ENCODE measurements at places on chromosomes 16 and 17.

DNA sequence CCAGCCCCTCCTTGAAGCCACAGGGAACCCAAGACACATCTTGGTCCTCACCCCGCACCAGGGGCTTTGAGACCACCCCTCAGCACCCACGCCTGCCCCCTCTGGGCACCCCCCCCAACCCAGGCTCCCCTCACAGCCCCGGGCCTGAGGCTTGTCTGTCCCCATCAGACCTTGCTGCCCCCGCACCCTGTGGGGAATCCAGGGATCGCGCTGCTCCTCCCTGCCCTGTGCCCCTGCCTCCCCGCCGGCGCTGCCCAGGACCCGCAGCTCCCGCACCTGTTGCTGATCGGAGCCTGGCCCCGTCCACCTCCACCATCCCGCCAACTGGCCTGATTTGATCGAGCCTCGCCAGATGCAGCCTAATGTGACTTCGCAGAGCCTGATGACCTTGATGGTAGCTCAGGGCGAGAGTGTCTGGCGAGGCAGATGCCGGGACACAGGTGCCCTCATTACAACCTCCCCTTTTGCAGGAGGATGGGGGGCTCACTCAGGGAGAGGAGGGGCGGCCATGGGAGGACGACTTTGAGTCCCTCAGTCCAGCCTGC lies 29.0 kb downstream of the SLC25A10 start:
- no peak for DNase-seq

DNA sequence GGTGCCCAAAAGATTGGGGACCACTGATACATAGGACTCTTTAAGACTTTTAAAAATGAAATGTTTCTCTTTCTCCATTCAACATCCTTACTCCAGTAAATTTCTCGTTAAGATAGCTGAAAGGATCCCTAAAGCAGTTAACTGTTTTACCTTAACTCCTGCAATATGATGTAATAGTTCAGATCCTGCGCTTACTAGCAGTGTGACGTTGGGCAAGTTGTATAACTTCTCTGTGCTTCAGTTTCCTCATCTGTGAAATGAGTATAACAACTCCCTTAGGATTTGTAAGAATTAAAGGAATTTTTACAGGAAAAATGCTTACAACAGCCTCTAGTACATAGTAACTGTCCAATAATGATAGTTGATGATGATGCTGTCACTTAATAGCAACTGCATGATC lies 158.9 kb downstream of the TANC2 start:
- no peak for DNase-seq

- DNase-seq, result no peak
These were observed 212.6 kb downstream of the RBFOX1 start for GRCh38 chr16:7545251-7545650.

DNA sequence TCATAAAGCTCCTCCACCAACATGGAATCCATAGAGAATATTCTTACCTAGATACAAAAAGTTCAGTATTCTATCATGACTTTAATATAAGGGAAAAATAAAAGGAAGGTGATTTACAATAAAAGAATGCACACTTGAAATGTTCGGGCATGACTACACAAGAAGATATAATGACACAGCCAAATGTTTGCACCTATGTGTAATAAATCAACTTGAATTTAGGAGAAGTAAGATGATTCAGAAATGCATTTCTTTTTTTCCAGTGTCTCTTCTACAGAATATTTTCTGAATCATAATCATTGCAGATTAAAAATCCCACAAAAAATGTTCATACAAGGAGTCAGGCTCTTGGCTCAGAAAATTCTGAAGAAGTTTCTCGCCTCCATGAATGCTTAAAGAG lies 404.0 kb upstream of the HSBP1 start:
- no peak for DNase-seq

DNA sequence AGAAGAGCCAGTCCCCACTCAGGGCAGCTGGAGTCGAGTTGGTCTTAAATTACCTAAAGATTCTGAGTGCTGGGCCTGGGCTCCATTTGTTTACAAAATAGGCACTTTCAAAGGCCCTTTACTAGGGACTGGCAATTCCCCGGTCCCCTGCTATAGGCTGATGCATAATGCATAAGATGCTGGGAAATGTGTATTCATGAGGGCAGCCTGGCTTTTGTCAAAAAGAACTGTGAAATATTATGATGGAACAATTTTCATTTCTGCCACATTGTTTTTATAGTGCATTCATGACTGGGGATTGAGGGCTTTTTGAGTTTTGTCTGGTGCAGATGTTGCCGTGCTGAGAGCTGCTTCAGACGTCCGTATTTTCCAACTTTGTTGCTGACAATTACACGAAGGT lies 617.0 kb upstream of the CDH5 start:
- DNase-seq, result no peak

- DNase-seq, result no peak
These were observed 43.5 kb downstream of the TBX21 start for GRCh38 chr17:47776330-47777197.

DNA sequence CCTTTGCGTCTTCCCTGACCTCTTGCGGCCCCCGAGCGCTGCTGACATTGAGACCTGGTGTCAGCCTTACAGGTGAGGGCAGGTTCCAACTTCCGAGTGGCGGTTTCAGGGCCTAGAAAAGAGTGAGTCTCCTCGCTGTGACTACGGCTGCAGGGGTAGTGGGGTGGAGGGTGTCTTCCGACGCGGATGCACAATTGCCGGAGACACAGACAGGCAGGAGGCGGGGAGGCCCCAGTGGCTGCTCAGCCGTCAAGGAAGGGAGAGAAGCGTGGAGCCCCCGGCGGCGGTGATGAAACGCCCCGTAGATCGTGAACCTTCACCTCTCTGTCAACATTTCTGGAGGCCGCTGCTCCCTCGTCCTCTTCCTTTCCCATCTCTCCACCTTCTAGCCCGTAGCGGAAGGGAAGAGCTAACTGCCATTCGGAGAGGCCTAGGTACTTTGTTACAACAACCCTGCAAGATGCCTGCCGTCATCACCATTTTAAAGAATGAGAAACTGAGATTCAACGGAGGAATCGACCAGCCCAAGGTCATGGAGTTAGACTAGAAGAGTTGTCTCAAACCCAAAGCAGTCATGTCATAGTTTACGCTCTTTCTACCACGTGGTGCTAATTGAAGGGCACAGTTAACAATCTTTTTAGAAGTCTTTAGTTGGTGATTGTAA lies 485 bp downstream of the DNAJA3 start:
- DNase-seq, result no peak

DNA sequence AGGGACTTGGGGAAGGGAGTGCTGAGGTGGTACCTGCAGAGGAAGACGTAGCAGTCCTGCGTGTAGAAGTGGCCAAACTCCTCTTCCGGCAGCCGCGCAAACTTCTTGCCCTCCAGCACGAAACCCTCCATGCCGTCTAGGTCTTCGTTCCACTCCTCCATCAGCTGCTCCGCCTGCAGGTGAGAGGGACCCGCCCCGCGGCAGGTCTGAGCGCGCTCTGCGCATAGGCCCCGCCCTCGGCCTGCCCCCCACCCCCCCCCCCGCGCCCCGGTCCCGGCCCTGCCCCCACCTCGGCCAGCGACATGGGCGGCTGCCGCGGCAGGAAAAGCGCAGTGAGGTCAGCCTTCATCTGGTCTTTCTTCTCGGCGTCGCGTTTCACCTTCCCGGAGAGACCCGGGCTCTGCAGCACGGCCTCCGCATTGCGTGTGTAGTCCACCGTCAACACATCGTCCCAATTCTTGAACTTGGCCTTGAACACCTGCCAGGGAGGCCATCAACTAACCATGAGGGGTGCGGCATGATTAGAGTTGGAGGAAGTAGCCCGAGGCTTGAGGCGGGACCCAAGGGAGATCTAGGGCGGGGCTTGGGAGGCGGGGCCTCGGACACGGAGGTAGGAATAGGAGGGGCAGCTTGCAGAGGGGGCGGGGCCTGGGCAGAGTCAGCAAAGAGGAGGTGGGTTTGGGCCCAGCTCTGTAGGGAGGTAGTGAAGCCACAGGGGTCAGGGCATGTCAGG lies 11.5 kb downstream of the FLII start:
- DNase-seq, result no peak

GRCh38 chr17:39916918-39917317 lies 1.5 kb downstream of the GSDMB start:
- no peak for DNase-seq

- no peak for DNase-seq
These were observed 530 bp downstream of the GSG1L start for GRCh38 chr16:28062847-28063521.

DNA sequence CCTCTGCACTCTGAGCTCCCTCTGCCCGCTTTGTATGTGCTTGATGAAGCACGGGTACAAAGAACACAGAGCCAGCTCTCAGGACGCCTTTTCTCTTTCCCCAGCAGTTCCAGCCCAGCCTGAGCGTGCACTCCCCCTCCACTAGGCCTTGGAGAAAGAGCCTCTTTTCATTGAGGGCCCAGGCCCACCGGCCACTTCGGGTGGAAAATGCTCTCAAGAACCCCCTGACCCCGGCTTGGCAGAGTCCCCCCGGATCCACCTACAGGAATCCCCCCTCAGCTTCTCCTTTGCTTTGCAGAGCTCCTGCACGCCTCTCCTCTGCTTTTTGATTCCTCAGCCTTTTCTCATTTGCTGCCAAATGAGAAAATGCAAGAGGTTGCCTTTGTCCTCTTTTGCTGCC lies 30.2 kb downstream of the MRC2 start:
- no peak for DNase-seq

GRCh38 chr17:48326310-48326709 lies 103.7 kb downstream of the SKAP1 start:
- no peak for DNase-seq

DNA sequence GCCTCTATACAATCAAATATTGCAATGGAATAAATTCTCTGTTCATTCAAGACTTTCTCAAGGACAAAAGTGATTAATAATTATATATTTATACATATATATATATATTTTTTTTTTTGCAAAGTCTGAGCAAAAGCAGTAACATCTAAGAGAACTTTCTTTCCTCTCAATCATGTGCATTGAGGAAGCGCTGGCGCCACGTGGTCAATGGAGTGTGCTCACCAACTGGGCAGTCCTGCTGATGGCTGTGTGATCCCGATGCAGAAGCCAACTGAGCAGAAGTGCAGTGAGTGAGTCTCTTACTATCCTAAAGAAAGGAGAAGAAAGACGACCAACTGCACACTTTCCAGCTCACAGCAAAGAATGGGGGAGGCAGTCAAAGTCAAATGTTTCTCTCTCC lies 37.2 kb upstream of the ULK2 start:
- no peak for DNase-seq

DNA sequence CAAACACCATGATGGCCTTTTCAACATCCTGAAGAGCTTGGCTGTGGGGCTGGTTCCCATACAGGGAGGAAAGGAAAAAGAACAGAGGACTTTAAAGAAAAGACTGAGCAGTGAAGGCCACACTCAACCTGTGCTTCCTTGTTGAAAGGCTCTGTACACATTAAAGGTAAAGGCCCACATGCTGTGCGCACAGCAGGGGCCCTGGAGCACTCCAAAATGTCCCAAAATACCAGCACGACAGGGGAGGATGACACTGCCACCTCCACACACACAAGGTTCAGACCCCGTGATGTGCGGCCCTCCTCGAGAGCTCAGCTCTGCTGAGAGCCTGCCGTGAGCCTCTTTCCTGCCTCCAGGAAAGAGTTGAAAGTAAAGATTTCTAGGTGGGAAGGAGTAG lies 36.5 kb downstream of the FANCA start:
- no peak for DNase-seq

DNA sequence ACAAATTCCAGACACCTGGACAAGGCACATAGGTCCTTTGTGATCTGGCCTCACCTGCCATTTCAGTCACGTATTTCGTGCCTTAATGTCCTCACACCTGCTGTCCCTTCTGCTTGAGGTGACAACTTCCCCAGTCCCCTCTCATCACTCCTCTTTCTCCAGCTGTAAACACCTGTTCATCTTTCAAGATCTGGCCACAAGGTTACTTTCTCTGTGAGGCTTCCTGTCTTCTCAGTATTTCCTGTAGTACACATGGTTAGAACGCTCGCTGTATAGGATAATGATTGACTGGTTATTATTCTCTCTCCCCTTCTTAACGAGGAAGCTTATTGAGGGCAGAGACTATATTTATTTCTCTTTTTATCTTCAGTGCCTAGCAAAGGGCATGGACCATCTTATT lies 74.5 kb upstream of the PMFBP1 start:
- no peak for DNase-seq

GRCh38 chr16:66551348-66551759 lies 1.0 kb upstream of the CKLF start:
- DNase-seq, result no peak

- DNase-seq, result no peak
These were observed 34.2 kb upstream of the HS3ST3A1 start for GRCh38 chr17:13635951-13636350.

DNA sequence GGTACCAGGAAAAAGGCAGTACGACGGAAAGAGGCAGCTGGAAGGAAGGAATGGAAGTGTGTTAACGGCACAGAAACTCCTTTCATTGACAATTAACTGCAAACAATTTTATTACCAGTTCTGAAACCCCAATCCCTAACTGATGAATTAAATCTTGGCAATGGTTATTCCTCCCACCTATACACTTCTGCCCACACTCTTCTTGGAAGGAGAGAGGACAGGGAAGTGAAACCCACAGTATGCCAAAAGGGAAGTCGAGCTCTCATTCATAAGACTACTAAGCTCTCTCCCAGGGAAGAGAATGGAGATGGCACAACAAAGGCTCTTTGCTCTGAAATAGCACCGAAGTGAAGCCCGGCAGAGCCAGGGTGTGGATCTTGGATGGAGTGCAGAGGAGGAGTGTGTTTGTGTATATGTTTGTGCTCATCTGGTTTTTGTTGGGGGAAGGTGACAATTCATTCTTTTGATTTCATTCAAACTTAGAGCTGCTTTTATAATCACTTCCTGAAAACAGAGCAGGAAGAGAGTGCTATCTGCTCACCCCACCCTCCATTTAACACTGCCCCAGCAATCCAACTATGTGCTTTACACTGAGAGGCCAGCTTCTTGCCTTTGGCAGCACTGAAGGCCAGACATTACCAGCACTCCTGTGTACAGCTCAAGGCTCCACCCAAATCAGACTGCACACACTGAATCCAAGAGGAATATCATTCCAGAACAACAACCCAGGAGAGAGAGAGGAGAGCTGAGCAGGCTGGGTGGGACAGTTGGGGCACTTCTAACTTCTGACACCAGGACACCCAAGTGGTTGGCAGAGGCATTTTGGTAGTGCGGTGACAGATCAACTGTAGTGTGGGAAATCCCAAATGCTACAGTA lies 68.7 kb downstream of the HIC1 start:
- no peak for DNase-seq

DNA sequence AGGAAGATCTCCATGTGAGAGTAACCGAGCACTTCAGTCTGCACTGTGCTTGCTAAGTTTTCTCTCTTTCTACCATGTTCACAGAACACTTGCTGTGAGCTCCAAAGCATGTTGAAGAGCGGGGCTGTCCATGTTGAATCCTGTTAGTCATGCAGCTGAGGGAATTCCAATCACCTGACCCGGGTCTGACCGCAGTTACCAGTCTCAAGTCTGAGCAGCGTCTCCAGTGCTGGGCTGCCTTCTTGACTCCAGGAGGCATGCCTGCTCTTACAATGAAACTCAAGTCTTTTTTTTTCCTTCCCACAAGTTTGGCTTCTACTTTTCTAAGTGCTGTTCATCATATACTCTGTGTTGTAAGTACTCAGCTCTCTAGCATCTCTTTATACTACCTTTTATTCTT lies 44.3 kb downstream of the HOXB1 start:
- no peak for DNase-seq

Measured in left renal cortex interstitium (tissue), 4 donors.